ENCODE measurements at places on chromosomes 6 and 20. TPM values are rescaled to one million over a fixed set of nuclear protein-coding genes. Genes with fewer than 3 reads are reported as not detected.

DNA sequence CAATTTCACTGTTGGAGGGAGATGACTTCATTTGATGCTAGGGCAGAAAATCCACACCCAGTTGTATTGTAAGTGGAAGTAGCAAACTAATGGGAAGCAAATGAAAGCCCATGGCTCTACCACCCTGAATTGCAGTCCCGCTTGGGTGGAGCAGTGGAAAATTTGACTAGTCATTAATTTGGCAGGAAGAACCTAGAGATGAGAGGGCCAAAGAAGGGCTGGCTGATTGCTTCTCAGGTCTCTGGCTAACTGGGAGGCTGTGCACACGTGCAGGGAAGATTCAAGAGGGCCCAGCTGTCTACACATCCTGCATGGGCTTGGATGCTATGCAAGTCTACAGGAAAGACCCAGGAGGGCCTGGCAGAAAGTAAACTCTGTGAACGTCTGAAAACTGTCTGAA, 466.2 kb downstream of the TFAP2A start:
- DNase-seq = no peak

GRCh38 chr20:48319943-48320584, 507.7 kb downstream of the PREX1 start:
- no peak for DNase-seq

DNA sequence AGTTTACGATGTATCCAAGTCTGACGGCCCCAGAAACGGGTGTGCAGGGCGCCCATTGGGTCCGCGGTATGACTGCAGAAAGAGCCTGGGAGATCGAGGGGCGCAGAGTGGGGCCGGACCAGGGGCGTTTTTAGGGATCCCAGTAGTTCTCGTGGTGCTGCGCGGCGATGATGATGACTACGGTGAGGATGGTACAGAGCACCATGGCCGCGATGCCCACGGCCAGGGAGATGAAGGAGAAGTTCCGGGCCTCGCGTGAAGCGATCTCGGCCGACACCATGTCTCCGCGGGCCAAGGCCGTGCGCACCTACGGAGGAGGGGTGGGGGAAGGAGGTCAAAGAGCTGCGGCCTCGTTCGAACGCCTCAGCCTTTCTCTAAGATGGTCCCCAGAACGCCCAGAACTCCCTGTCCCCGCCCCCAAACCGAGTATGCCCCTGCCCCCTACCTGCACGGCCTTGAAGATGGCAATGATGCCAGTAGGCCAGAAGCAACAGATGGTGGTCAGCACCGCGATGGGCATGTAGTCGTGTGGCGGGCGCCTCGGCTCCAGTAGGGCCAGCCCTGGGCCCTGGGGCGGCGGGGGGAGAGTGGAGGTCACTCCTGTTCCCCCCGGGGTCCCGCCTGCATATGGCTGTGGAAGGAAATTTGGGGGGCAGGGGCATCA, 2.5 kb downstream of the PRRT1 start:
- no peak for DNase-seq

- DNase-seq = no peak
Observed at GRCh38 chr6:40343877-40344565, 243.1 kb downstream of the LRFN2 start.

- DNase-seq = no peak
Observed at GRCh38 chr6:3239110-3239830, 11.8 kb upstream of the TUBB2B start.

The BHLHE23 gene
- not detected for total RNA-seq
